Inflammatory macrophage treated with lipopolysaccharide for 1 hour (primary cell): ENCODE measurements at places on chromosomes 12 and 14.

DNA sequence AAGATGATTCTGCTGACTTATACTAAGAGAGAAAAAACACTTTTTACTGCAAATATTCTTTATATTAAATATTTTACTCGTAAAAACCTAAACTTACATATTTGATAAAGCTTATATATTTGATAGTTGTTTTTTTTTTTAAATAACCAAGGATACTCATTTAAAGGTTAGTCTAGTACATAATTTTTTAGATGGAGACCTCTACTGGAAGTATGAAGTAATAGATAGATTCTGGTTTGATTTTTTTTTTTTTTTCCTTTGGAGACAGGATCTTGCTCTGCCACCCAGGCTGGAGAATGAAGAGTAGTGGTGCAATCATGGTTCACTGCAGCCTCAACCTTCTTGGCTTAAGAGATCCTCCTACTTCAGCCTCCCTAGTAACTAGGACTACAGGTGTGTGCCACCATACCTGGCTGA lies 16.4 kb downstream of the ARID2 start:
- DNase-seq: peak; percentile 34

DNA sequence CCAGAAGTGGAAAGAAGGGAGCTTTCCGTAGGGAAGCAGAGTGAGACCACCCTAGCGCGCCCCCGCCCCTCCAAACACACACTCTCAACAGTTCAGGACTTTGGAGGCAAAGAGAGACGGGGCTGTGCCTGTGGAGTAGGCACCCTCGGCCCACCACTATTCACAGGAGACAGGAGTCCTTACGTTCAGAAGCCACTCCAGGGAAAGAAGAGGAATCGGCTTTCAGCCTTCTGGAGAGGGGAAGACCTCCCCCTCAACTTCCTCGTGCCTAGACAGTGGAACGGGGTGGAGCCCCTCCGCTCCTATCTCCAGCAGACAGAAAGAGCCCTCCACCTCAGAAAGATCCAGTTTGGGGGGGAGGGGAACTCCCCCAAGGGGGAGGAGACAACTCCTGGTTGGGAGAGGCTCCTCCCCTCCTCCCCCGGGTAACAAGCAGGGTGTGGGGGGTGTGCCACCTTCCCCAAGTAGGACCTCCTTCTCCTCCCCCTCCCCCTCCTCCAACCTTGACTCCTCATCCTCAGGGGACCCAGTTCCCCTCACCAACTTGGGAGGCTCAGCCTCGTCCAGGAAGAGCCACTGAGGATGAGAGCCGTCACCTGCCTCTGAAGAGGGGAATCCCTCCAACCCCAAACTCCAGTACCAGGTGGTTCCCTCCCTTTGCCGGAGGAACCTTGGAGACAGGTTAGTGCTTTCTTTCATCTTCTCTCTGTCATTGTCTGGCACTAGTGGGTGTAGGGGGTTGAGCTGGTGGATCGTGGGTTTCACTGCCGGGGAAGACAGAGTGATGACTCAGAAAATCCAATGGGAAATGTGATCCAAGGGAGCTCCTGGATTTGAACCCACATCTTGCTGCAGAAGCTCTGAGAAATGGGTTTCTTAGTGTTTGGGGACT lies 883 bp downstream of the FOXJ2 start:
- DNase-seq: no peak

DNA sequence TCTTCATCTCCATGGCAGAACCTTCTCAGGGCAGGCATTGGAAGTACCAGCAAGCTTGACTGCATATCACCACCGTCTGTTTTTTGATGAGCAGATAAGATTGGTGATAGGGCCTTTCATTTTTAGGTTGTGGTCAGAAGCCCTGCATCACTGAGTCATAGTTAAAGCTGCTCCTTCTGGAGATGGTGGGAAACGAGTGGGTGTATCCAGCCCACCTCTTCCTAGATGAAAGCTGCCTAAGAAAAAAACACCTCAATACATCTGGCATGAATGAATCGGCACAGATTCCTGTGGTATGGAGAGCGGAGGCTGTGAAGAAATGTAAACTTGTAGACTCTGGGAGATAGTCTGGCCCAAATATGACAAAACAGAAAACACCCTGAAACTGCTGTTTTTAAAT lies 248.7 kb upstream of the EGLN3 start:
- no peak for DNase-seq

- DNase-seq: no peak
These were observed 26.0 kb downstream of the TMBIM6 start for GRCh38 chr12:49767333-49767732.

- no peak for DNase-seq
These were observed 31.4 kb upstream of the RFX4 start for GRCh38 chr12:106551410-106551809.

DNA sequence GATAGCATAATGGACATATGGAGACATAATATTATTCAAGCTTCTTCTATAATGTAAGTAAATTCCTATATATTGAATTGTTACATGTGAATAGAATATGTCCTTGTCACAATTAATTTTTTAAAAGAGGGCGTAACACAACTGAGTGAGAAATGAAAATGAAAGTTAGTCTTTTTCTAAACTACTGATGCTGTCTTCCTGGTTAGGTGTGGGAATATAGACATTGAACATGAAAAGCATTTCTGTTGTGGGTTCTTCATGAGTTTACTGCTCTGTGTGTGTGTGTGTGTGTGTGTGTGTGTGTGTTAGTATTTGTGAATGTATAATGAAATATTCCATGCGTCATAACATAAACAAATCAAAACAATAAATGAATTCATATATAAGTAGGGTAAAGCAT lies 40.5 kb upstream of the RTL1 start:
- no peak for DNase-seq

DNA sequence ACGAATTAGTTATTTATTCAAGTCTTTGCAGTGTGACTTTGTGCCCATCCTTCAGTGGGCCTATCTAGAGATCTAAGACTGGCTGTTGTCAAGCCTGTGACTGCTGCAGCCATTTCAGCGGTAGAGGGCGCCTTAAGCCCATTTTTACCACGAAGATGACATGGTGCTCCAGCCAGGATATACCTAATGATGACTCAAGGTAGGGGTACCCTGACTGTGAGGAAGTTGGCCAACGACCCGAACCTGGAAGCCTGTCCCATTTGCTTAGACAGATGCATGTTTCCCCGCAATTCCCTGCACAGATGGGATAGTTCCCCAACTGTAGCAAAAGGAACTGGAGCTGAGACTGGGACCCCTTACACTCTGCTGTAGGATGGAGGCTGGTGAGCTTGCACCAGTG lies 41.3 kb downstream of the RAB3IP start:
- DNase-seq: no peak

- no peak for DNase-seq
These were observed 43.3 kb downstream of the ARMH4 start for GRCh38 chr14:58108717-58109116.

DNA sequence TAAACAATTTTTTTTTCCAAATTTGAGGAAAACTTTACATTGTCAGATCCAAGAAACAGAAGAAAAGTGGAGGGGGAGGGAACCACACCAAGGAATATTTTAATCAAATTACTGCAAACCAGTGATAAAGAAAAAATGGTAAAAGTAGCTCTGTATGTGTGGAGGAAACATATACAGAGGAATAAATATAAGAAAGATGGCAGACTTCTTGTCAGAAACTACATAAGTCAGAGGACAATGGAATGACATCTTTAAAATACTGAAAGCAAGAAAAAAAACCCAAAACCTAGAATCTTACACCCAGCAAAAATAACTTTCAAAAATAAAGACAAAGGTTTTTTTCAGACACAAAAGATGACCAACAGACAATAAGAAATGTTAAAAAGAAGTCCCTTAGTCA lies 10.2 kb upstream of the LLPH start:
- DNase-seq: no peak

GRCh38 chr14:88551094-88551870 lies 3.5 kb downstream of the PTPN21 start:
- peak; percentile 56 for DNase-seq

DNA sequence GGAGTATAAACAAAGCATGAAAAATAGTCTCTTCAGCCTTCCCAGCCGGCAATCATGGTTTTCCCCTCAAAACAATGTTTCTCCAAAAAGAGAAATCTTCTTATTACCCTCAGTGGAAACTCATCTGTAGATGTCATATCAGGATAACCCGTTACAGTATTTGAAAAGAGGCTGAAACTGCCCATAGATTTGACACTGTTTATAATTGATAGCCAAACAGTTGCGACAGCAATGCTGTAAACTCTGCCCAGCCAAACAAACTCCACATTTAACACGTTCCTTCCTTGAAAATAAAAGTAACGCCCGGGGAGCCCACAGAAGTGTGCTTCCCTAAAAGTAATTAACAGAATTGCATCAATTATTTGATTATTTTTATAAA lies 201.3 kb upstream of the FOXN3 start:
- no peak for DNase-seq

DNA sequence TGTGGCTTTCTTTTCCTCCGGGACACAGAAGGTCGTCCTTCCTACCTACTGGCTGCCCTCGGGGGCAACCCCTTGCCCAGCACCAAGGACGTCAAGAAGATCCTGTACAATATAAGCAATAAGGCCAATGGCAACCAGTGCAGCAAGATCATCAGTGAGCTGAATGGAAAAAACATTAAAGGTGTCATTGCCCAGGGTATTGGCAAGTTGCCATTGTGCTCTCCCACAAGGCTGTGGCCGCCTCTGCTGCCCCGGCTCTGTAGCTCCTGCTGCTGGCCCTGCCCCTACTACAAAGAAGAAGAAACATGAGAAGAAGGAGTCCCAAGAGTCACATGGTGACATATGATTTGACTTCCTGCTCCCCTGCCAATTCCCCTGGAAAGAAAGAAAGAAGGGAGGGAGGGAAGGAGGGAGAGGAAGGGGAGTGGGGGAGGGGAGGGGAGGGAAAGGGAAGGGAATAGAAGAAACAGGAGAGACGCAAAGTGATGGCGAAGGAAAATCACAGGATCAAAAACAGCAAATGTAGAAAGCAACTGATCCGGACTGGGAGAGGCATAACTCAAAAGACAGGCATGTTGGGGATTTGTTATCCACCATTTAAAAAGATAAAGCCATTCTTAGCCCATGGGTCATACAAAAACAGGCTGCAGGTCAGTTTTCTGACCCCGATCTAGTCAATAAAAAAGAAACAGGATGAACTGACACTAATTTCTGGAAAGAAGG lies 61.3 kb upstream of the RESF1 start:
- DNase-seq: no peak

DNA sequence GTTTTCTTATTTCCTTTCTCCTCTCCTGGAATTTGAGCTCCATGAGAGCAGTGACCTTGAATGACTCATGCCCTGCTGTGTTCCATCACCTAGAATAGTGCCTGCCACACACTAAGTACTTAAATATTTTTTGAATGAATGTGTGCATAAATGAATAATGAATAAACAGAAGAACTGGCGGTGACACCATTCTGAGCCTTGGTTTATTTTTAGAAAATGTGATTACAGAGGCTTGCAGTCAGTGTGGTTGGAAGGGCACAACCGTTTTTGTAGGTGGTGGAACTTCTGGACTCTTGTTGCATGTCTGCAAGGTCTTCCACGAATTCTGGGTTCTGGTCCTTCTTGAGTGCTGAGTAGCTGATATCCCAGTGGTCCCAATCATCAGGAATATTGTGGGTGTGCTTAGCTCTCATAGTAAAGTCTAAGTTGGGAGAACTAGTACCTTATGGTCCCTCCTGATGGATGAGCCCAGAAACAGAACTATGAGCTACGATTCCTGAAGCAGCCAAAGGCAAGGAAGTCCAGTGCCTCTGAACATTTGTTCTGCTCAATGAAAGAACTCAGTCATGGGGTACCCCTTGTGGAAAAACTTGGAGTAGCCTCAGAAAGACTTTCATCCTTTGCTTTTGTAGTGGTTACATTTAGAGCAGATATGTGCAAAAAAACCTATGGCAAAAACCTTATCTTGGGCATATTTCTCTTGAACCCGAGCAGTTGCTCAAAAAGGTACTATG lies 28.8 kb upstream of the BHLHE41 start:
- DNase-seq: no peak

- DNase-seq: no peak
These were observed 183.2 kb downstream of the C12orf50 start for GRCh38 chr12:87846045-87846444.

DNA sequence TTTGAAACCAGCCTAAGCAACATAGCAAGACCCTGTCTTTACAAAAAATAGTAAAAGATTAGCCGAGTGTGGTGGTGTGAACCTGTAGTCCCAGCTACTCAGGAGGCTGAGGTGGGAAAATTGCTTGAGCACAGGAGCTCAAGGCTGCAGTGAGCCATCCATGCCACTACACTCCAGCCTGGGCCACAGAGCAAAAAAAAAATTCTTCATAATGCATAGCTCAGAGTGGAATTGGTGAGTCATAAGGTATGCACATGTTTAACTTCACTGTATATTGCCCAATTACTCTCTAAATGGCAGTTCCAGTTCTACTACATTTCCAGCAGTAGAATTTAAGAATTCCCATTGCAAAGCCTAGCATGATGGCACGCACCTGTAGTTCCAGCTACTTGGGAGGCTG lies 26.8 kb upstream of the CLIP1 start:
- DNase-seq: peak; percentile 75

GRCh38 chr14:54498095-54498531 lies 9.3 kb upstream of the GMFB start:
- DNase-seq: no peak
